ENCODE measurements at places on chromosomes 4 and X.
A peak's percentile ranks its signal among the peaks of the same experiment; 100 is the strongest.

GRCh38 chr4:140689623-140690022 is 66.6 kb downstream of the TBC1D9 start:
- DNase-seq, result no peak

- DNase-seq, result no peak
Observed at GRCh38 chrX:118249146-118249545, 96.8 kb upstream of the WDR44 start.

- no peak for DNase-seq
Observed at GRCh38 chr4:48038666-48039065, 22.1 kb downstream of the NIPAL1 start.

- DNase-seq, result no peak
Observed at GRCh38 chr4:141416677-141417363, 196.1 kb downstream of the ZNF330 start.

GRCh38 chrX:11146411-11146810 is 35.3 kb downstream of the HCCS start:
- no peak for DNase-seq

GRCh38 chrX:97482666-97483300 is 599.1 kb downstream of the RPA4 start:
- no peak for DNase-seq

- DNase-seq, result no peak
Observed at GRCh38 chrX:29487214-29487613, 728.1 kb upstream of the MAGEB2 start.

DNA sequence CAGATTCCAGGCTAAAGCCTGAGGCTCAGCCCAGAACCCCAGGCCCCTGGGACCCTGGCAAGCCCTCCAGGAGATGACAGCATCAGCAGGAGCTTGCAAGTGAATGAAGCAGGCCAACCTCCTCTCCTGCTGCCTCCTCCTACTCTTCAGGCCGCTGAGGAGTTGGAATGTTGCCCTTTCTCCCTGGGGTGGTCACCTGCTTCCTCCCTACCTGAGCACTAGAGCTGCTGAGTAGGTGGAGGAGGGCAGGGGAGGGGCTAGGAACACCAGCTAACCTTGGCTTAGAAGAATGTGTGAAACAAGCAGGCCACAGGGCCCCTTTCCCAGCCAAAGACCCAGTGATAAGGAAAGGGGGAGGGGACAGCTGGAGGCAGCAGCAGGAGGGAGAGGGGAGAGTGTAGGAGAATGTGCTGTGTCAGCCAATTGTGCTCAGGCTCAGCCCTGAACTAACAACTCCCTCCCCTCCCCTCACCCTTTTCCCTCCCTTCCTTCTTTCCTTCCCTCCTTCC is 58.0 kb downstream of the PJA1 start:
- DNase-seq, result no peak

- no peak for DNase-seq
Observed at GRCh38 chr4:88860586-88860985, 163.0 kb upstream of the NAP1L5 start.

GRCh38 chrX:17719711-17720110 is 17.6 kb upstream of the SCML1 start:
- DNase-seq, result no peak

DNA sequence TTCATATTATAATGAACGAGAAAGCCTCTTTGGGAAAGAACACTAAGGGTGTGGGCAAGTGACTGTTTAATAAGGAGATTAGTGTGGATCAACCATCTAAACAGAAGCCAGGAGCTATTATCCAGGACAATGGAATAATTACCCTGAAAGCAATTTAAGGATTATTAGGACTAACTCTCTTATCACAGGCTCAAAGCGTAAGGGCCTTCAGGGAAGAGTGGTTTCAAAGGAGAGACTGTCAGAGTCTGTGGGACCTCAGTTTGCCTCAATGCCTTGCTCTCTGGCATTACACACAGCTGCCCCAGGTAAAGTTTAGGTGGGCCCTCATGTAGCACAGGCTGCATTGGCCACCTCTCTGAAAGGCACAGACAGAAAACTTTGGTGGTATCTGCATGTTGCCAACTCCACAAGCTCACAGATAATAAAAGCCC is 717.2 kb upstream of the ADGRL3 start:
- no peak for DNase-seq

- no peak for DNase-seq
Observed at GRCh38 chr4:59122626-59123025, 2012.4 kb upstream of the IGFBP7 start.

DNA sequence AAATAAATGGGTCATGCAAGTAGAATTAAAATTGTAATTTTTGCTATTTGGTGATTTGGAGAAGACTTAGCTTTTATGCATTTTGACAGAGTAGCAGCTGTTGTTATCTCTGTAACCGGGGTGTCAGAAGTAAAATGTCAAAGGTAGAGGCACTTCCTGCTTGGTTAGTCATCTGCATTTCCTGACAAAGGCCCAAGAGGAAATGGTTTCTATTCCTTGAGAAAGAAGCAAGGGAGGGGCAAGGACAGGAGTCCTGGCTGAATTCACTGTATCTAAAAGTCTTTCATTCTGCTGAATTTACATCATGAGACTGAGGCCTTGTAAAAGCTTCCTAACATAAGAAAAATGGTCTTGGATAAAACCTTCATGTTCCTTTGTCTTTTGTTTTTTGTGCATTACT is 550.9 kb upstream of the BOD1L1 start:
- peak; percentile 7 for DNase-seq
